Melanocyte of skin (primary cell): ENCODE measurements at places on chromosomes 3 and 15. TPM values are rescaled to one million over a fixed set of nuclear protein-coding genes. Genes with fewer than 3 reads are reported as not detected.

Gene AADAC
- total RNA-seq = not detected in 2 replicates

Gene GXYLT2
- total RNA-seq = 11.7 and 26.4 TPM in 2 replicates

Gene POC1A
- 5.8 and 7.9 TPM in 2 replicates for total RNA-seq

Gene SACM1L
- total RNA-seq = 44.0 and 59.4 TPM in 2 replicates

Gene AGBL1
- total RNA-seq = 1.1 TPM in 1 of 2 replicates, not detected in the other
